ENCODE measurements at places on chromosomes 11 and 22.

DNA sequence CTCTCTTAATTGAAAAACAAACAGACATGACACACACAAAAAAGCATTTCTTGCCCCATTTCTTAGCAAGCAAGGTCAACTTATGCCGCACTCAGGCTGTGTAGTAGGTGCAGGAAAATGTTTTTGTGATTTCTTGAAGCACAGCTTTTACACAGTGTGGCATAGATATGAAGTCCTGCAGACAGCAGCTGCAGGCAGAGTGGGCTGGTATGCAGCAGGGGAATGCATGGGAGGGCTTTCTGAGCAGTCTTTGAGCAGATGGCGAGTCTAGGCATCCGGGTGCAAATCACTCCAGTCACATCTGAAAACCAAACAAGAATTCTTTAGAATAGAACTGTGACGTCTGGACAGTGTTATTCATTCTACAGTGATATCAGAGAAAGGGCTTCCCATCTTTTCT is 87.5 kb downstream of the BLID start:
- DNase-seq: no peak

DNA sequence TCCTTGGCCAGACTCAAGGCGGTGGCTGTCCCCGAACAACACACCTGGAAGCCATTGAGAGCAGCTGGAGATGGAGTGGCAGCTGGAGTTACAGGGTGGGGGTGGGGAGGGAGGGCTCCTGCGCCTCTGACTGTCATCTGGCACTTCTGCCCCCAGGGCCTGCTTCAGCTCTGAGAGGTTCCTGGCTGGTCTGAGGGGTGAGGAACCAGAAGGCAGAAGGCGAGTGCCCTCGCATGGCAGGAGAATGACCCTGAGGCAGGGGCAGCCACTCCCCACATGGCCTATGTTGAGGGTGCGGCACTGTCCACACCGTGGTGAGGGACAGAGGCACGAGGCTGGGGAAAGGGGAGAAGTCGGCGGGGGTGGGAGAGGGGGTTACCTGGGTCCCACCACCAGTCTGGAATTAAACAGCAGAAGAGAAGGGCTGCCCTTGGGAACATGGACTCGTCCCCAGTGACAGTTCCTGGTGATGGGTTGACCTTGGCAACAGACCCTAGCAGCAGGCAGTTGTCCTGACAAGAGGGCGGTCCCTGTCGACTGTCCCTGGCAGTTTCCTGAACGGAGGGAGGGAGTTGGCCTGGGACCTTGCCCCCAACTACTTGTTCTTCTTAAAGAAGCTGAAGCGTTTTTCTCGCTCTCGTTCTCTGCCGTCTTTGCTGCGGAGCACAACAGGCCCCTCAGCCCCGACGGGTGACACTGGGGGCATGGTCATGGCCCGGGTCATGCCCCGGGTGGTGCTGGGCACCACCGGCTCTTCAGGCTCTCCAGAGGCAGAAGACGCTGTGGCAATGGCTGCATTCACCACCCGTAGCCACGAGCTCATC is 7.8 kb upstream of the RBM4B start:
- no peak for DNase-seq

GRCh38 chr11:110519796-110520195 is 90.0 kb downstream of the FDX1 start:
- DNase-seq: no peak

DNA sequence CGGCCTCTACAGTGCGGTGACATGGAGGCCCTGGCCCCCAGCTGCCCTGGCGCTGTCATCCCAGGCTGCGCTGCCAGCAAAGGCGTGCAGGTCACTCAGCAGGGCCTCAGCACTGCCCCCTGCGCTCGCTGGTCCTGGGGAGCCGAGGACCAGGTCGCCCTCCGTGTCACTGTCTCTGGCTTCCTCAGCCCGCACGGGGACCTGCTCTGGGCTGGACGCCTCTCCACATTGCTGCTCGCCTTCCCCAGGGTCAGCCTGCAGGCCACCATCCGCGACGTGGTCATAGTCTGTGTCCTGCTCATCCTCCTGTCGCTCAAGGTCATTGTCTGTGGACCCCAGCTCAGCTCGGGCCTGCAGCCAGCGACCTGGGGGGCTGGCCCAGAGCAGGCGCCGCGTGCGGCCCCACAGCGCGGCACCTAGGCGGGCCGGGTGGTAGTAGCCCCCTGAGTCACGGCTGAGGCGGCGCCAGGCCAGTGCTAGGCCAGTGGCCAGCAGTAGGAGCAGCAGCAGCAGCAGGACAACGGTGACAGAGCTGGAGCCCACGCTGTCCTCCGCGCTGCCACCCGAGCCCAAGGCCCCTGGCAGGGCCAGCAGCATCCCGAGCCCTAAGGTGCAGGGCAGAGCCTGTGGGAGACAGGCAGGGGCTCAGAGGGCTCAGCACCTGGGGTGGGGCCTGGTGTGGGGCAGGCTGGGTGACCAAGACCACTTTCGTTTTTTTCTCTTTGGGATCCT is 1.6 kb downstream of the PTPRCAP start:
- DNase-seq: no peak

DNA sequence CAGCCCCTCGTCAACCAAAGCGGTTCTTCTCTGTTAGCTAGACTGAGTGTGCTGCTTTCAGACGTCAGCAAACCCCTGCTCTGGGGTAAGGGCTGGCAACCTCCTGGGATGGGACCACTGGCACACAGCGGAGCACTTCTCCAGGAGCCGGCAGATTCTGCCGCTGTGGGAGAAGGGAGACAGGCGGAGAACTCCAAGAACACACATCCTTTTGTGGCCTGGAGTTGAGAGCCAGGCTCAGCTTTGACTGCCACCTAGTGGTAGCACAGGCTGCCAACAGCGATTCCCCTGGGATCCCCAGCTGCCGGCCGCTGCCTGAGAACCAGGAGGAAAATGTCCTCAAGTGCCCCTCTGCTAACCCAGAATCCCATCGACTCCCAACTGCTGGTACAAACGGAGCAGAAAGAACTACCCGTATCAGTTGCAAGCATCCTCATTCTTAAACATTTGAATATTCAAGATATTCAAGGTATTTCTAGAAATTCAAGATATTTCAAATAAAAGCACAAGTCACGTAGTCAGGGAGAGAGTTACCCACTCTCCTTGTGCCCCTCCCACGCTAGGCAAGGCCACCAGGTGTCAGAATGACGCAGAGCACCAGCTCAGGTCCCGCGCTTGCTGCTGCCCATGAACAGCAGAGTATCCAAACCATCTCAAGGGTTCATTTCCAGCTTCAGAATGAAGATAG is 4.9 kb downstream of the LTO1 start:
- no peak for DNase-seq

- no peak for DNase-seq
Observed at GRCh38 chr11:3245071-3245470, 12.9 kb upstream of the MRGPRE start.

DNA sequence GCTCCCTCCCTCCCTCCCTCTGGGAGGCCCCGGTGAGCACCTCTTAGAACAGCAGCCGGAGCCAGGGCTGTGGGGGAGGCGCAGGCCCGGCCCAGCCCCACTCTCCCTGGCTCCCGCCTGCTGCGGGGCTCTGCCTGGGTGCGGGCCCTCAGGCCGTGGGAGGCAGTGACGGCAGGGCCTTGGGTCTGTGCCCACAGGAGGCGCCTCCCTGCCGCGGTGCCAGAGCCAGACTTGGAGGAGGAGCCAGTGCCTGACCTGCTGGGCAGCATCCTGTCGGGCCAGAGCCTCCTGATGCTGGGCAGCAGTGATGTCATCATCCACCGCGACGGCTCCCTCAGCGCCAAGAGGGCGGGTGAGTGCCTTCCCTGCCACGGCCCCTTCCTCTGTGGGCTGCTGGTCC is 9.5 kb downstream of the IRF7 start:
- no peak for DNase-seq
